ENCODE measurements at places on chromosomes 7 and 10. TPM values are rescaled to one million over a fixed set of nuclear protein-coding genes. Genes with fewer than 3 reads are reported as not detected.

GRCh38 chr7:132290021-132290420 is 286.2 kb downstream of the PLXNA4 start:
- no peak for DNase-seq

The KIF11 gene
- total RNA-seq = 37.7 TPM

DNA sequence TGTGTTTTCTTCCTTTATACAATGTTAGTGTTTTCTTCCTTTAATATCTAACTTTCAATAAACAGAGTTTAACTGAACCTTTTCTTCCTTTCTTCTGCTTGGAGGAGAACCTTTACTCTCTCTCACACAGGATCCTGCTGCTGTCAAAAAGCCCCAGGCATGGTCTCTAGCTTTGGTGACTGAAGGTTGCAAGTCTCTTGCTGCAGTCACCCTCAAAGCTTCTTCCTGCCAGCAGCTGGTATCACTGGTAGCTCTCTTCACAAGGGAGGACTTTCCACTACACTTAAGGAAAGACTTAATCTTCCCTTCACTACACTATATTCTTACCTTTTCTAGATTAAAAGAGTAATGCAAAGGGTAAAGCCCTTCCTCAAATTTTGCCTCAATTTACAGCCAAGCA is 153.4 kb downstream of the SGMS1 start:
- no peak for DNase-seq

The CRHR2 gene
- total RNA-seq = not detected

DNA sequence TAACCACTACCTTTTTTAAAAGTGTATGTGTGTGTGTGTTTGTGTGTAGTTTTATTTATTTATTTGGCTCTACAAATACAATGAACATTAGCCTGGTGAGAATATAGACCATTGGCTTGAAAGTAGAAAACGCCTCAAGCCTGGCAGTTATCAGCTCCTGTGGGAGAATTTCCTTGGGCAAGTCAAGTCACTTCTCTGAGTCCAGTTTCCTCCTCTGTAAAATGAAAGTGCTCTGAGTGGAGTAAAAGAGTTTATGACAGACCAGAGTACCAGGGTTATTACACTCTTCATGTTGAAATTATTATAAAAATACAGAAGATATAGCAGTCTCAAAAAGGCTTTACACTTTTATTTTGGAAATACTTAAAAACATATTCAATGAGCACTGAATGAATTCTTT is 10.1 kb upstream of the RHOBTB1 start:
- no peak for DNase-seq

DNA sequence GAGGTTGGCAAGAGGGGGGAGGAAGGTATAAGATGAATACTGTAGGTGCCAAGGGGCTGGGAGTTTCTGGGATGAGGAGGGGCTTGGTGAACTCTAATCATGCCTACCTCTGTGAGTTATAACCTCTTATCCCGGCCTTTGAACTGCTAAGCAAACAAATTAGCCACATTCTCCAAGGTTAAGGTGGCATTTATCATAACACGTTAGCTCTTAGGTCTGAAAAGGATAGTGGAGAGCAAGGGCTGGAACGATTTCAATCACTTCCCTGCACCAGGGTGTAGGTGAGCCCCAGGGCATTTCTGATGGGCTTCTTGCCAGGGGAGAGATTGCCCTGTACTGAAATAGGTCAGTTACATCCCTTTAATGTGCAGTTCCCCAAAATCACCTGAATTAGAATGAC is 28.6 kb upstream of the DMBT1 start:
- no peak for DNase-seq

The ZNF488 gene
- total RNA-seq = 0.11 TPM

DNA sequence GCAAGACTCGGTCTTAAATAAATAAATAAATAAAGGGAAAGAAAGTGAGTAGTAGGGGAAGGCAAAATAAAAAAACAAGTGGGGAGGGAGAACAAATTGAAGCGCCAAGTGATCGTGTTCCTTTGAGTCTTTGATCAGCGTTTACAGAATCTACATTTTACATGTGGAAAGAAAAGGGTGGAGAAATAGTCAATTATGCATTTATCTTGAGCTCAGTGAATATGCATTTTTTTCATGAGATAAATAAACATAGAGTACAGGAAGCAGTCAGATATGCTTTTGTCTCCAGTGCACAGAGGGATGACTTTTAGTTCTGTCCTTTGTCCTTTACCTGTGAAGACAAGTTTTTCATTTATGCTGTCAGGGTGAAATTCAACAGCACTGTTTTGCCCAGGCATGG is 6.1 kb upstream of the GUSB start:
- no peak for DNase-seq

DNA sequence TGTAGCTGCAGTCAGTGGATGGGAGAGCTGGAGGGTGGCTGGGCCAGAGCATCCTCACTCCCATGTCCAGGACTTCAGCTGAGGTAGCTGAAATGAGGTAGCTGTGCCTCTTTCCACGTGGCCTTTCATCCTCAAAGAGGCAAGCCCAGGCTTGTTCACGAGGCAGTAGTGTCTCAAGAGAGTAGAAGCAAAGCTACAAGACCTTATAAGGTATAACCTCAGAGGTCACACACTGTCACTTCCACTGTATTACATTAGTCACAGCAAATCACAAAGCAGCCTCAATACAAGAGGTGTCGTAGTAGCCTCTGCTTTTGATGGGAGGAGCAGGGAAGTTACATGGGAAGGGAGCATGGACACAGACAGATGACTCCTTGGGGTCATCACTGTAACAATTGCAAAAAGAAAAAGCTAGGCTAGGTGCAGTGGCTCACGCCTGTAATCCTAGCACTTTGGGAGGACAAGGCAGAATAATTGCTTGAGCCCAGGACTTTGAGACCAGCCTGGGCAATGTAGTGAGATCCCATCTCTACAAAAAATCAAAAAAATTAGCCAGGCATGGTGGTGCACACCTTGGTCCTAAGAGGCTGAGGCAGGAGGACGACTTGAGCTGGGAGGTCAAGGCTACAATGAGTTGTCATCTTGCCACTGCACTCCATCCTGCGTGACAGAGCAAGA is 97.5 kb downstream of the SKIDA1 start:
- peak; percentile 70 for DNase-seq

The FBXL13 gene
- 0.56 TPM for total RNA-seq

- no peak for DNase-seq
Measured at GRCh38 chr10:75550191-75550590, 118.8 kb downstream of the LRMDA start.

GRCh38 chr7:120053390-120053961 is 219.5 kb upstream of the KCND2 start:
- DNase-seq = no peak

GRCh38 chr7:41695661-41696322 is 7.1 kb downstream of the INHBA start:
- DNase-seq = no peak

- no peak for DNase-seq
Measured at GRCh38 chr7:47284691-47285635, 296.9 kb downstream of the TNS3 start.

The PNLIPRP1 gene
- not detected for total RNA-seq

DNA sequence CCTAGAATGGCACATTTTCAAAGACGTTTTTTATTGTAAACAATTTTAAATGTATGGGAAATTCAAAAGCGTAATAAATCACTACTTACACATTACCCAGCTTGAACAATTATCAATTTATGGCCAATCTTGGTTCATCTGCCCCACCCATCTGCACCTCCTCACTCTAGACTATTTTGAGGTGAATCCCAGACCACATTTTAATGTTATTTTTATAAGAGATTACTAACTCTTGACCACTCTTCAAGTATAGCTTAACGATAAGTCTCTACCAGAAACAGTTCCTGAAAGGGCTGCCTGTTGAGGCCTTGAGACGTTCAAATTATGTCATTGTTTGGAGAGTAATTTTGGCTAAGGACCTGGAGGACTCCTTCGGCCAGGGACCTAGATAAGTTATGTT is 33.2 kb downstream of the ECHDC3 start:
- DNase-seq = no peak

DNA sequence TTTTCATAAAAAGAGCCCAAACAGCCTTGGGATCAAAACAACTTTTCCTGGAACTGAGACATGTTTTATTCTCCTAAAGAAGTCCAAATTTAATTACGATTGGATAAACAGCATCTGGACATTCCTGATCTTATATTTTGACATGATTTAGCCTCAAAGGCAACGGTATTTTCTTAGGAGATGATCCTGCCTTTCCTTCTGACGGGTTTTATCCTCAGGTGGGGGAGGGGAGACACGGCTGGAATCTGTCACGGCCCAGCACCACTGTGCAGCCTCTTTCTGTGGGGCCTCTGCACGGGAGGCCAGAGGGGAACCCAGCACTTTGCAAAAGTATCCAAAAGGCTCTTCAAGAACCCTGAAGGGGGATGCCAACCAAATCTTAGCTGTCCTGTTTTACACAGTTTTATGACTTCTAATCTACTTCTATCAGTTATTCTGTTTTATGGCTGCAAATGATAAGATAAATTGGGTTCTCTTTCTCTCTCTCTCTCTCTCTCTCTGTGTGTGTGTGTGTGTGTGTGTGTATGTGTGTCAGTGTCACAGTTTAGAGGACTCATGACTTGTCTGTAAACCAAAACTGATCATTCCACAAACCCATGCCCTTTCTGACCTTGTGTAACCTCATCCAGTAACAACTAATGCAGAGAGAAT is 321.1 kb upstream of the NPVF start:
- DNase-seq = no peak

DNA sequence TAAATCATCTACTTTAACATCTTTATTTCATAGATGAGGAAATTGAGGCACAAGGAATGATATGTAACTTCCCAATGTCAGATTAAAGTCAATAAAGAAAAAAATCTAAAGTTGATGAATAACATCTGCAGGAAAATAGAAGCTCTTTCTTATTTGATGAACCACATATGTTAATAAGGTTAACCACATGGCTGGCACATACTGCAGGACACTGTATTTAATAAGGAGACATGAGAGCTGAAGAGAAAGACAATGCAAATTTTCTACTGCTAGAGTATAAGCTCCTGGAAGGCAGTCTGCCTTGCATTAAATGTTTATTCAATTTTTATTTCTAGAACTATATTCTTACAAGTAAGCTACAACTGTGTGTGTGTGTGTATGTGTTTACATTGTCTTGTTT is 4.4 kb downstream of the RAB11FIP2 start:
- no peak for DNase-seq

GRCh38 chr7:40135317-40135610 is 459 bp downstream of the SUGCT start:
- no peak for DNase-seq

GRCh38 chr7:44761207-44762161 is 12.8 kb downstream of the ZMIZ2 start:
- DNase-seq = no peak

DNA sequence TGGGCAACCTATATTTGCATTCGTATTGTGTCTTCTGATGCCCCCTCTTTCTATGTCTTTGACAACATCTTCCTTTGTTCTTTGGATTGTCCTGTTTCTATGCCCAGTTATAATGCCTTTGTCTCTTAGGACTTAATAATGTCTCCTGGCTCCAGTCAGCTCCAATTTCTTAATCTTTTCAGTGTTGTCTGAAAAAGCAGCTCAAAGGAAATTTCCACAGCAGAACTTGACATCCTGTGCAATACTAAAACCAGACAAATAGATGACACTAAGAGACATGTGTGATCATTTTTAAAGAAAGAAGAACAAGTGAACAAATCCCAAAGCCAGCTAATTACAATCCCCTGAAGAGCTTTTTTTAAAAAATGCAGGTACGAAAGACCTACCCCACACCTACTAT is 47.7 kb upstream of the RNF148 start:
- DNase-seq = no peak

The HTR7 gene
- total RNA-seq = 16.8 TPM

The GRID2IP gene
- not detected for total RNA-seq

The ZNF736 gene
- total RNA-seq = 2.1 TPM

DNA sequence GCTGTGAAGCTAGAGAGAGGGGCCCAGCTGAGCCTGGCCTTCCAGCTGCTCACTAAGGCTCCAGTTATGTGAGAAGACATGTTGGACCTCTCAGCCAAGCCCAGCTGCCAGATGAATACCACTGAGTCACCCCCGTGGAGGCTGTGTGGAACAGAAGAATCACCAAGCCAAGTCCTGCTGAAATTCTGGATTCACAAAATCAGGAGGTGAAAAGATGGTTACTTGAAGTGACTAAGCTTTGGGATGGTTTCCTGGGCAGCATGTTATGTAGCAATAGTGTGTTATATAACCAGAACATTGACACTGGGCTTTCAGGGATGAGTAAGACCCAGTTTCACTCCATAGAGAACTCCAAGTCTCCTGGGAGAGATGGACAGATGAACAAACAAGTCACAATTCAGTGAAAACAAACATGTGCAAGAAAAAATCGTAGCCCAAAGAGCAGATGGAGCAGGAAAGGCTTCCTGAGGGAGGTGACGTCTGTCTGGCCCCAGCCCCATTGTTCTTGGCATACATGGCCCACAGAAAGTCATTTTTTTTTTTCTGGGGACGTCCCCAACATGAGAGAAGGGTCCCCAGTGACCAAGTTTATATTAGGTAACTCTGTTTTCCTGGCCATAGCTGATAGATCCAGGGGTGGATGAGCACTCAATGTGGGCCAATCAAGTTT is 64.1 kb upstream of the PDZD8 start:
- peak; percentile 75 for DNase-seq

GRCh38 chr10:127635882-127636281 is 86.8 kb downstream of the NPS start:
- no peak for DNase-seq

The MLLT10 gene
- total RNA-seq = 35.7 TPM

GRCh38 chr7:7970531-7971307 is 2.1 kb downstream of the GLCCI1 start:
- peak; percentile 42 for DNase-seq

The C10orf62 gene
- total RNA-seq = not detected

DNA sequence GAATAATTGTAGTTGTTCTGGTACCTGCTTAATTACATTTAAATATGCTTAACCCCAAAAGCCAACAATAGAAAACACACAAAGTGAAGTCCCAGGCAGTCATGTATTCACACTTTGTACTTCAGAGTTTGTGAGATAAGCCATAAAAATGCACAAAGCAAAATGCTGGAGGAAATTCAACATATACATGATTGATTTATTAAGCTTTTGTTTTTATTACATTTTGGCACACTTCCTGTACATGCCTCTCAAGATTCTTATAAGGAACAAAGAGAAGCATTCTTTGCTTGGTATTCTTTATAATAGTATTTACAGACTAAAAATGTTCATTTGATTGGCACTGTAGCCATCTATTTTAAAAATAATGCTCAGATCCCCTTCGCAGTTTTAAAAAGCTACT is 107.7 kb upstream of the ANK3 start:
- DNase-seq = no peak

- DNase-seq = no peak
Measured at GRCh38 chr7:92150450-92151017, 16.3 kb upstream of the CYP51A1 start.

The CPSF4 gene
- 63.8 TPM for total RNA-seq

DNA sequence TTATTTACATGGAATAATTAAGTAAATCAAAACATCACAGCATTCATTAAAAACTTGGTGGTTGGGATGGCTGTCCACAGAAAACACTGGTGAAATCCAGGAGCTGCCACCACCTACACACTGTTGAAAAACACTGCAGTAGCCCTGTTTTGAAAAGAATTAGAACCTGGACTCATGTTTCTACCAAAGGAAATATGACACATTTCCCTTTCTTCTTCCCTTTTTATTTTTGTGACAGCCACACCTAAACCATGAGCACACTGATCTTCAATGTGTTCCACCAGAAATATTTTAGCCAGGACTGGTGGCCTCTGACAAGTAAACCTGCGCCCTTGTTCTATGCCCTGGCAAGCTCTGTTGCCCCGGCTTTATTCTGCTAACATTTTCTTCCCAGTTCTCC is 3.3 kb downstream of the TMEM140 start:
- DNase-seq = peak; percentile 24

The UPP1 gene
- 11.8 TPM for total RNA-seq

GRCh38 chr7:54888067-54888733 is 129.2 kb upstream of the SEC61G start:
- no peak for DNase-seq

The CLRN3 gene
- not detected for total RNA-seq
